ENCODE measurements at places on chromosomes 4 and X. TPM values are rescaled to one million over a fixed set of nuclear protein-coding genes. Genes with fewer than 3 reads are reported as not detected.
A peak's percentile ranks its signal among the peaks of the same experiment; 100 is the strongest.

- no peak for DNase-seq
These were observed 189.2 kb downstream of the PPP3CA start for GRCh38 chr4:101158134-101158482.

The DNASE1L1 gene
- 15.8 TPM for total RNA-seq

DNA sequence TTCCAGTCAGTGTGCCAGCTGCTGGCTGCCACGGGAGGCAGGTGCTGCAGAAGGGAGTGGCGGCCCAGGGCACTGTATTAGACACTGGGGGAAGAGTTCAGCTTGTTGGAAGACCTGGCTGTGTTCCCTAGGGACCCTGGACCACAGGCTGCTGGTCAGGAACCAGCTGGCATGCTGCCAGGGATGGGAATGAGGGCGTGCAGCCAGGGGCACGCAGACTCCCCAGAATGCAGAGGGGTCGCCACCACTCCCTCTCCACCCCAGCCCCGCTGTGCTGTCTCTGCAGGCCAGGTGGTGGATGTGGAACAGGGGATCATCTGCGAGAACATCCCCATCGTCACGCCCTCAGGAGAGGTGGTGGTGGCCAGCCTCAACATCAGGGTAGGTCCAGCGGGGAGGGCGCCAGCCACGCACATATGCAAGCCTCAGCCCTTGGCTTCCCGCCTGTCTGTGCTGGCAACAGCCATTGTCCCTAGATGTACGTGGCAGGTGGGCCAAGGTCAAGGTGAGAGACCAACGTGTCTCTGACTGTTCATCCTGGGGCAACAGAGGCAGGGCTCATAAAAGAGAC lies 12.3 kb downstream of the ABCD1 start:
- no peak for DNase-seq

DNA sequence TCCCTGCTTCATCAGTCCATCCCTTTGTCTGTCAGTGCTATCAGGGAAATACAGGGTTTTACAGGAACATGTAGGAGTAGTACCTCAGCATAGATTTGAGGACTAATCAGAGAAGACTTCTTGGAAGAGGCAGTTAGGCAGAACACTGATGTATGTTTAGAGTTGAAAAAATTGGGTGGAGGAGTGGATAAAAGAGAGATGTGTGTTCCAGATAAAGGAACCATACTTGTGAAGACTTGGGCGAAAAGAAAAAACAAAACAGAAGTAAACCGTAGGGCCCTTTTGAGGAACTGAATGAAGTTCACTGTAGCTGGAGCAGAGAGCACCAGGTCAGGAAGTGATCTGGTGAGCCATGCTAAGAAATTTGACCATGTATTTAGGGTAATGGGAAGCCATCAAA lies 32.3 kb downstream of the AFF1 start:
- no peak for DNase-seq

DNA sequence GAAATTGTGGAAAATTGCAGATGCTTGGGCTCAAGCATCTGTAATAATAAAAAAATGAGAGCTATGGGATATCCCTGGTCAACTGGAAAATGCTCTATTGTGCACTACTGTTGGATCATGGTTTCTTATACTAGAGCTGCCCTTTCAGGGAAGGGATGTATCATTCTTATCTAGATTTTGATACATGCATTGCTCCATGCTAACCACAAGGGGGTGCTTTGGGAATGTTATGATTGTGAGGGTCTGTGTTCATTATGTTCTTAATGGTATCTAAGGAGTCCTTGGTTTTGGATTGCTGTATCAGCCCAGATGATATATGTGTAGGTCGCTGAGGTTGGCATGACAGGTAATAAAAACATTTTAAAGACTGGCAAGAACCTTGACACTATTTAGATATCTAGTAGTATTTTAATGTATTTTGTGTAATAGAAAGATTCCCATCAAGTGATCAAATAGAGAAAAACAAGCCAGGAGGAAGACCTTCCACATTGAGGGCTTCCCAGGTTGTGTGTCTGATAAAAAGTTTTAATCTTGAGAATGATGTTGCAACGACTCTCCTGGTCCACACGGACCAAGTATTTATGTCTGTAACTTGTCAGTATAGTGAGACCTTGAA lies 49.2 kb upstream of the TLR2 start:
- DNase-seq: no peak

The SEC24D gene
- total RNA-seq: 19.4 TPM

The PNMA5 gene
- 0.27 TPM for total RNA-seq

The TCEAL7 gene
- total RNA-seq: not detected

The CHM gene
- total RNA-seq: 22.9 TPM

- DNase-seq: no peak
These were observed 3.9 kb downstream of the RBM10 start for GRCh38 chrX:47148946-47149345.

DNA sequence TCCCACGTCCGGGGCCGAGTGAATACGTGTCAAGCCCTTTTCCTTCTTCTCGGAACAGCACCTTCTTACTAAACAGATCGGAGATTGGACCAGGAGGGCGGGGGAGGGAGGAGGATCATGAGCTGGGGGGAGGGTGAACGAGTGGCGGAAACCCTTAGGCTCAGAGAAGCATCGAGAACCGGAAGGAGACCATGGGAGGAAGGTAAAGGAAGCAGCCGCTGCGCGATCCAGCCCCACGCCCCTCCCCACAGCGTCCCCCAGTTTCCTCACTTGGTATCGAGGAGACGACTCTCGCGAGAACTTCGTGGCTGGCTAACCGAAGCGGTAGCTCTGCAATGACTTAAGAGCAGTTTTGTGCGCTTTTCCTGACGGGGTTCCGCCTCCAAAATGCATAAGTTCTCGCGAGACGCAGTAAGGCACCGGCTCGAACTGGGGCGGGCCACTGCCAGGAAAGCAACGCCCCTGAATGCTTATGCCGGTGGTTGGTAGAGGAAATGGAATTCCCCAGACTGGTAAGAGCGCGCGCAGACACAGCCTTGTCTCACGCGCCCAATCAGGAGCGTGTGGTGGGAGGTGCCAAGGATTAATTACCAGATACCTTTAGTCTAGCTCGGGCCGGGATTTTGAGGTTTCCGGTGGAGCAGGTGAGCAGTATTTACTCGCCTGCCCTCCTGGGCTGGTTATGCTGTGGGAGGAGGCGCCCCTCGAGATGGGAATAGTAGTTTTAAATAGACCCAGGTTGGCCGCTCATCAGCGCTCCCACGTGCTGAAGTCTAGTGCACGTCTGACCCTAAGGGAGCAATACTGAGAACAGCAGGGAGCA lies 534 bp upstream of the UBE2D3 start:
- peak; percentile 88 for DNase-seq

The PNCK gene
- not detected for total RNA-seq

GRCh38 chr4:93605163-93605562 lies 223.4 kb upstream of the ATOH1 start:
- DNase-seq: no peak

The PRPS1 gene
- 53.8 TPM for total RNA-seq

DNA sequence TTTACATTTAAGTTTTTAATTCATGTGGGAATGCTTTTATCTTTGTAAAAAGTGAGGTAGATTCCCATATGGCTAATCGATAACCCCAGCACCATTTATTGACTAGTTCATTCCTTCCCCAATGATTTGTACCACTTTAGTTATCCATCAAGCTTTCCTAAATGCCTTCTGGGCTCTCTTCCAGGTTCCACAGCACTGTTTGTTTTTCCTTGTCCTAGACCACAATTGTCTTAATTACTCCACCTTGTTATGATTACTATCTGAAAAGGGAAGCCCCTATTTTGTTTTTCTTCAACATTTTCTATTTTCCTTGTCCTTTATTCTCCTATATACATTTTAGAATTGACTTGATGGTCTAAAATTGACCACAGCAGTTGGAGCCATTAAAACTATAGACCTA lies 48.5 kb upstream of the GPRIN3 start:
- DNase-seq: no peak

DNA sequence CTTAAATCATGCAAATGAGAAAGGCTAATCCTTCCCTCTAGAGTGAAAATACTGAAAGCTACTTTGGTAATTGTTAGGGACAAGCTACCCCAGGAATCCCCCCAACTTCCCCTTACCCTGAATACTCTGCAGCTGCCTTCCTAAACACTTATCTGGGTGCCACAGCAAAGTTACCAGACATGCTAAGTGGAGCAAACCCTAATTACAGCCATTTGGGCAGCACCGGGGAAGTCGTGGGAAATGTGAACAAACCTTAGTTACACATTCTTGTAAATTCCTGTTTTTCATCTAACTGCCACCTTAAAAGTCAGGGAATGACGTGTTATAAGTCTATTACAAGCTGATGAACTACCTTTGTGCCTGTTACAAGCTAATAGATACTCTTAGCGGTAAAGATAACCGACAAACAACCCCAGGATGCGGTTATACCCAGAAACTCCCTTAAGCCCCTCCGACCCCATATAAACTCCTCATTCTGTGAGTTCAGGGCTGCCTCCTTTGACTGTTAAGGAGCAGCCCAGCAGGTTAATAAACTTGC lies 66.0 kb upstream of the PLAC8 start:
- no peak for DNase-seq

The CT55 gene
- not detected for total RNA-seq

DNA sequence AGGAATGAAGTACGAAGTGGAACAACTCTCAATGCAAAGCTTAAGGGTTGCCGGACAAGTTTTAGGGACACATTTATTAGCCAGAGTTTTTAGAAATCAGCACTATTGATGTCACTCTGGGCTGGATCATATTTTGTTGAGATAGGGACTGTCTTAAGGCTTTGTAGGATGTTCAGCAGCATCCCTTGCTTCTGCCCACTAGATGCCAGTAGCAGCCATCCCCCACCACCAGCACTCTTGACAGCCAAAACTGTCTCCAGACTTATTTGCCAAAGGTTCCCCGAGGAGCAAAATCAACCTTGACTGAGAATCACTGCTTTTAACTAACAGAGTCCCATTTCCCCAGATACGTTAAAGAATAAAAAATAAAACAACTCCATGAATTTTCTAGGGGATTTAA lies 1497.3 kb downstream of the STIM2 start:
- no peak for DNase-seq

The PI4K2B gene
- 14.8 TPM for total RNA-seq

DNA sequence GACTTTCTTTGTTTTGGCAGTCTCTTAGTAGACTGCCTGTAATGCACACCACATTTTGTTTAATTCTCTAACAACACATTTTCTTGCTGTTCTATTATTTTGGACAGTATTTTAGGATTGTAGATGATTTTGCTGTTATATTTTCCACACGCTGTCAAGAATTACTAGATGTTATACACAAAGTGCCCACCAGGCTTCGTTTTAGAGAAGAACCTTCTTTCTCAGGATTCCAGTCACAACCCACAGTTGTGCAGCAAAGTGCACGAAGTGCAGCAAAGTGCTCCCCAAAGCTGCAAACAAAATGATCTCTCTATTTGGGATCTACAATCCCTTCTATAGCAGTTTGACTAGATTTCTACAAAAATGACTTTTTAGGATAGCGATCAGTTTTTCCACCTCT lies 2.4 kb downstream of the ZNF141 start:
- no peak for DNase-seq

DNA sequence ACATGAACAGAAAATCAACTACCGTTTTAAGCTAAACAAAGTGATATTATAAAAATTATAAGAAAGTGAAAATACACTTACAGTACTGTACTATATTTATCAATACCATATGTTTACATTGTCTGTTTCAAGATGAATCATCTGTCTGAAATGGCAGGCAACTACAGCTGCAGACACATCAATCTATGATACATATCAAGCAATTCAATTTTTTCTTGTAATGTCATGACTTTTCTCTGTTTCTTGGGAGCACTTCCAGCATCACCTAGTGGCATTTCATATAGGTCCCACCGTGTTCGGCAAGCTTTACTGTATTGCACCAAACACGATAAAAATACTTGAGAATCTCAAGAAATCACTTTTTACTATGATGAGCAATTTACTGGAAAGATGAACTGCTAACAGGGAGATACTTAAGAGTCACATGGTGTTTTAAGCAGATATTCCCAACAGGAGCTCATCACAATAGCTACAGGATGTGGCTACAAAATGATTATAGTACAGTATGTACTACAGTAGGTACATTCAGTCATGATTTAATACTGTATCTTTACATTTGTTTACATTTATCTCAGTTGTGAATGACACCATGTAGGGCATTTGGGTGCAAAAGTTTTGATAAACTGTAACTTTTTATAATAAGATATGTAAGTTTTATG lies 207.4 kb downstream of the ADAM29 start:
- DNase-seq: no peak

The ACE2 gene
- total RNA-seq: not detected

All from activated B cell treated with CpG ODN at 0.5 μM for 24 hours (primary cell).